Neural progenitor cell (in vitro differentiated cells): ENCODE measurements at places on chromosomes 11 and 22. TPM values are rescaled to one million over a fixed set of nuclear protein-coding genes. Genes with fewer than 3 reads are reported as not detected.

GRCh38 chr22:31639436-31640039 is 22.5 kb downstream of the PISD start:
- no peaks in the 10 kb centered on the region for H3K27me3 ChIP-seq
- H3K36me3 ChIP-seq, result no peaks in the 10 kb centered on the region
- no peak overlapping the region for H3K4me3 ChIP-seq
- DNase-seq, result no peak
- no peak overlapping the region for H3K27ac ChIP-seq

ABCC8 gene
- 0.32 and 4.2 TPM in 2 replicates for total RNA-seq

DNA sequence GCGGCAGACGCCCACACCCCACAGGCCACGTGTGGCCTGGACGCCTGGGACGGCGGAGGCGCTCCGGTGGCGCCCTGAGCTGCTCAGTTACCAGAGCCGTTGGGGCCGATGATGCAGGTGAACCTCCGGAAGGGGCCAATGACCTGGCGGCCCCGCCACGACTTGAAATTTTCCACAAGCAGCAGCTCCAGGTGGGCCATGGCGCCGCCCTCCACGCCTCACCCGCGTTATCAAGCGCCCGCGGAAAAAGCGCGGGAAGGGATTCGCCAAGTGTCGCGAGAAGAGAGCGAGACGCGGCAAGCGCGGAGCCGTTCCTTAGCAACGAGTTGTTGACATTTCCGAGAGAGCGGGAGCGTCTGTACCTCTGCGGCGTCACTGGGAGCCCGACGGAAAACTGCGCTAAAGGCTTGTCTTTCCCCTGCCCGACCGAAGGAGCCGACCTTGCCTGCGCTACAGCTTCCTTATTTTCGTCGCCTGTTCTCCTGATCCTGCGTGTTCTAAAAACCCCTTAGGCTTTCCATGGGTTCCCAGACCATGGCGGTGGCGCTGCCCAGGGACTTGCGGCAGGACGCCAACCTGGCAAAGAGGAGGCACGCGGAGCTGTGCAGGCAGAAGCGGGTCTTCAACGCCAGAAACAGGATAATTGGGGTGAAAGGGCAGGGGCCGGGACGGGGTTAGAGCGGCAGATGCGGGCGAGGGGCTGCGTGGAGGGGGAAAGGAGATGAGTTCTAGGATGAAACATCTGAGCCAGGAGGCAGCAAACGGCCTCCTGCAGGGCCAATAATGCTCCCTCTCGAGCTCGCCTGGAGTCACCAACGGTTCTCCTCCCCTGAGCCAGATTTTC is at the start of the genes RIBC2 and SMC1B:
Gene RIBC2, plus strand, starts transcription at position 326 of the 844 bp plus-strand sequence. Its CDS starts 194 bp downstream, at position 520.
Gene SMC1B, minus strand, starts transcription at position 232 of the 844 bp plus-strand sequence. Its CDS starts 32 bp downstream, at position 200.
- H3K27ac ChIP-seq, result no peak within 1 kb of the TSS
- H3K4me3 ChIP-seq, result peak within 1 kb of the TSS; percentile 33
- H3K4me1 ChIP-seq, result no peaks in the 10 kb centered on the region
- no peaks in the 10 kb centered on the region for H3K36me3 ChIP-seq
- DNase-seq, result peak; percentile 92

DNA sequence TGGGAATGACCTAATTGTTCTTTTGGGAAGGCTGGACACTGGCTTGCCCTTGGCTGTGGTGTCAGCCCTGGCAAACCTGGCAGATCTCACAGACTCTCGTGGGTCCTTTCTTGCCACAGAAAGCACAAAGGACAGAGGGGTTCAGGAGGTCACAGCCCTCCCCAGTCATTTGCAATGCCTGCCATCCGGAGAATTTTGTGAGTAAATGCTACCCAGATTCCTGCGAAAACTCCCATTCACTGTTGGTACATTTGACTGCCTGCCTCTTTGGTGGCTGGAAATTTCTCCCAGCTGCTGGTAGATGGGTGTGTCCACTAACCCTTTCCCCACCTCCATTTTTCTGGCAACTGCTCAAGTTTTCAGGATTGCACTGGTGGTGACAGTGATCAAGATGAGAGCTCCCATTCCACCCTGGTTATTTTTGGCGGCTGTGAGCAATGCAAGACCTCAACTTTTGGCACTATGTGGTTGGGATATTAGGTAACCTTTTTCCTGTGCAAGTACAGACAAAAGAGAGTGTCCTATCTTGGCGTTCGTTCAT is 155.7 kb downstream of the NAV2 start:
- no peaks in the 10 kb centered on the region for H3K36me3 ChIP-seq
- no peak for DNase-seq
- no peak overlapping the region for H3K4me3 ChIP-seq
- H3K4me1 ChIP-seq, result peaks cover 37% of the 10 kb centered on the region
- no peak overlapping the region for H3K27ac ChIP-seq
- H3K27me3 ChIP-seq, result no peaks in the 10 kb centered on the region

- H3K27me3 ChIP-seq, result no peaks in the 10 kb centered on the region
- H3K27ac ChIP-seq, result no peak overlapping the region
- DNase-seq, result no peak
- H3K36me3 ChIP-seq, result no peaks in the 10 kb centered on the region
Observed at GRCh38 chr11:43122546-43122945, 189.2 kb upstream of the API5 start.

RPUSD4 gene
- 46.7 and 47.1 TPM in 2 replicates for total RNA-seq

OR4A5 gene
- not detected in 2 replicates for total RNA-seq
